ENCODE measurements at places on chromosomes 5 and 9.

GRCh38 chr5:51382521-51383130 lies 622 bp upstream of the ISL1 start:
- DNase-seq = no peak

- DNase-seq = no peak
Observed at GRCh38 chr5:133321833-133322420, 270.1 kb downstream of the HSPA4 start.

DNA sequence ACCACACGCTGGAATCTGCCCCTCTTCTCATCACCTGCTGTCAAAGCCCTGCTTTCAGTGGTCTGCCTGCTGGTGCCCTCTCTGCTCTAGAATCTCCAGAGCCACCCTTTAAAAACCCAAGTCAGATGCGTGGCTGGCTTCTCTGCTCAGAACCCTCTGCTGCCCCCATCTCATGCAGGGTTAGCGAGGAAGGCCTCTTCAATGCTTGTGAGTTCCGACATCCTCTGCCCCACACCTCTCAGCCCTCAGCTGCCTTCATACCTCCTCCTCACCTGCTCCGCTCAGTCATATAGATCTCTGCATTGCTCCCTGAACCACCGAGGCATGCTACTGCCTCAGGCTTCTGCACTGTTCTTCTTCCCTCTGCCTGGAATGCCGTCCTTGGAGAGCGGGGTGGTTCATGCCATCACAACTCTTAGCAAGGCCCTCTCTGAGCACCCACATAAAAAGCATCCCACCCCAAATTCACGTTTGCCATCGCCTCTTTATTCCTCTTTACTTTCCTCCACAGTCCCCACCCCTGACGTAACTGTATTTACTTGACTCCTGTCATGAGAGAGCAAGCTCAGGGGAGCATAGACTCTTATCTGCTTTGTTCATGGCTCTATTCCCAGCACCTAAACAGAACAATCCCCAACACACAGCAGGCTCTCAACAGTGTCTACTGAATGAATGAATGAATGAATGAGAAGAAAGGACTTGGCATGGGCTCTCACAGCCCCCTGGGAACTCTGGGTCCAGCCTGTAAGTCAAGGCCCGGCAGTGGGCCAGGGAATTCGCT lies 10.4 kb downstream of the SHB start:
- no peak for DNase-seq

DNA sequence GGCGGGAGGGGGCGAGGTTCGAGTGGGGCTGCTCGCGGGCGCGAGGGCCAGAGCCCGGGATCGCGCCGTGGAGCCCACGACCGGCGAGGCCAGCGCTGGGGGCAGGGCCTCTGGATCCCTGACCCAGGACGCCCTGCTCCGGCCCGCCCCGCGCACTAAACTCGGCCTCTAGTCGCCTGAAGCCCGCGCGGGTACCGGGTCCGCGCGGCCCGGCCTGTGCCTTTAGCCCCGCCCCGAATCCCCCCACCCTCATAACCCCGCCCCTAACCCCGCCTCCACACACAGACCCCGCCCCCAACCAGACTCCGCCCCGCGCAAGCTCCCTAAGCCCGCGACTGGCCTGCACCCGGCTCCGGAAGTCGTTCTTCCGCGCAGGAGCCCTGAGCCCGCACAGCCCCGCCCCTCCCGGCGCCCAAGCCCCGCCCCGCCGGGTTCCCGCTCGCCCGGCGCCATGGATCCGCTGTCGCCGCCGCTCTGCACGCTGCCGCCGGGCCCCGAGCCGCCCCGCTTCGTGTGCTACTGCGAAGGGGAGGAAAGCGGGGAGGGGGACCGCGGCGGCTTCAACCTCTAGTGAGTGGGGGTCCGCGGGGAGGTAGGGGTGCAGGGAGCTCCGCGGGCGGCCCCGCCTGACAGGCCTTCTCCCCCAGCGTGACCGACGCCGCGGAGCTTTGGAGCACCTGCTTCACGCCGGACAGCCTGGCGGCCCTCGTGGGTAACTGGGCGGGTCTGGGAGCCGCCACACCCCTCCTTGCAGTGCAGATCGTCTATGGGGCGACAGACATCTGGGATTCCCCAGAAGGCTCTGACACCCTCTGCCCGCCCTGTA lies at the start of gene PAXX:
Gene PAXX, plus strand, starts transcription at position 430 of the 826 bp plus-strand sequence. Its CDS starts 22 bp downstream, at position 452.
- DNase-seq = peak; percentile 79

- DNase-seq = no peak
Observed at GRCh38 chr9:112174222-112174964, 704 bp downstream of the SUSD1 start.
